ENCODE measurements at places on chromosomes 3 and 15.

DNA sequence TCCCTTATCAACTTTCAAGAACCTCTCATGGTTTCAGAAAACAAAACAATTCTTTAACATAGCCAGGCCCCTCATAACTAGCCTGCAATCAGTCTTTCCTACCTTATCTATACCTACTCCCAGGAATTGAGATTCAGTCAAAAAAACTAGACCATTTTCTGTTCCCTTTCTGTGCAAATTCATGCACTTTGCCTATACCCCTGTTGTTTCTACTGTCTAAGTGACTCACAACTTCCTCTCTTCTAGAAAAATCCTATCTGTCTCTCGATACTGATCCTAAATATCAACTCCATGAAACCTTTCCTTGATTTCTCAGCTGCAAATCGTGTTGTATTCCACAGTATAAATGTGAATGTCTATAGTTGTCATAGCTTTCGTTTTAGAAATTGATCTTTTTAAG is 10.9 kb upstream of the IL1RAP start:
- no peak for DNase-seq

DNA sequence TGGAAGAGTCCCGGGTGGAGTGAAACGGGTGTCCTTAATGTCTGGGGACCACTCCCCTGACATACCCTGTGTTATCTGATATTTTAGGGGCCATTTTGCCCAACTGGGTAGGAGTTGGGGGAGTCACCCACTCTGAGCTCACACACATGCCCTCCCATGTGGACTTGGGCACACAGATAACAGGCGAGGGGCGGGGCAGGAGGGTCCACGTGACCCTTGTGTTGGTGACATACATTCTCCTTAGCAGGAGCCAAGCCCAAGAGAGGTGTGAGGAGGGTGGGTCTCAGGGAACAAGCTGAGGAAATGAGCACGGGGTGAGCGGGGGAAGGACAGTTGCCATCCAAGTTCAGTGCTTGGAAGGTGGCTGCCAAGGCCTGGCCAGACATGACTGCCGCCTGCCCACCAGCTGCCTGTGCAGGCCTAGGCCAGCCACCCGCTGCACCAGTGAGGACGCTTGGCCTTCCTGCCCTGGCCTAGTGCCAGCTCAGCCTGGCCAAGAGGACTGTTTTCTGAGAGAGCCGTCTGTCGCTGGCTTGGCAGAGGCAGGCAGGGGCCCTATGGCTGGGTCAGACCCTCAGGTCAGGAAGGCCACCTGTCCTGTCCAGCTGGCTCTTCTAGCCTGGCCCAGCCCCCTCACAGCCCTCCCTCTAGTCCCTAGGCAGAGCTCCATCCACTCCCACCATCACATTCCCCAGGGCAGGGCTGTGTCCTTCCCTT is 31.3 kb upstream of the TMEM115 start:
- DNase-seq: peak; percentile 17

DNA sequence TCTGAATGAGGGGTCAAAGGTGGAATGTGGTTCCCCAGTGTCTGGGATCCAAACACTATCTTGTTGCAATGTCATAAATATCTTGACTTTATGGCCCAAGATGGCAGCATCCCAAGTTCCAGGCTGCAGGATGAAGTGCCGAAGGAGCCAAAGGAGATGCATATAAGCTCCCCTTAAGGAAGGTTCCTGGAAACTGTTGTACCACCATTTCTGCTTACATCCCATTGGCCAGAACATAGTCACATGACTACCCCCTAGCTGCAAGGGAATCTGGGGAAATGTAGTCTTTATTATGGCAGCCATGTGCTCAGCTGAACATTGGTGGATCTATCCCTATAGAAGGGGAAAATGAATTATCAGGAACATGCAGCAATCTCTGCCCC is 54.3 kb downstream of the BDH1 start:
- DNase-seq: no peak

GRCh38 chr3:194468086-194468485 is 18.7 kb downstream of the ATP13A3 start:
- no peak for DNase-seq

DNA sequence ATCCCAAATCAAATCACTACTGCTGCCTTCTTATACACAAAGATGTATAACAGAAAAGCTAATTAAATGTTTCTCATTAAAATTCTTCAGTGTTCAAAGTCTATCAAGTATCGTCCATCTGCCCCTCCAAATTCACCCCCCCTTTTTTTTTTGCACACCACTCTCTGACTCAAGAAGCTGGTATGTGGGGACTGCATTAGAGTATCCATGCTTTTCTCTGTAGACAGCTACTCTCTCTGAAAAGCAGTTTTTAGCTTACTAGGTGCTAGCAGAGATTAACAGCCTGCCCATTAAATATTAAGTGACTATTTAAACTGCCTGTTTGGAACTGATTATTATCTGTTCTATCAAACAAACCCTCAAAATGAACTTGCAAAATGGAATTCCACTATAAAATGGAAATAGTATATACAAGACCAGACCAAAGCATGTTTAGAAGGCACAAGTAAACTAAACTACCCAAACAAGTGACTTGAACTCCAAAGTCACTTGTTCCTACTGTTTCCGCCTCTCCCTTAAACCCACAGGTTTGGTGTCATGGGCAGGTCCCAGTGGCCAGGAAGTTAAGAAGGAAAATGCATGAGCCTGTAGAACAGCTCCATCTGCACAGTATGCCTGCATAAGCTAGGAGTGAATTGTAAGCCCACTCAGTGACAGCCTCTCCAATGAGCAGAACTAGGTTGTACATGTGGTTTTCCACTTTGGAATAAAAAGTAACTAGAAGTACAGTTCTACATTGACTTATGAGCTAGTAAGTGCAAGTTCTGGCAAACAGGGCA is 32.5 kb downstream of the GBE1 start:
- no peak for DNase-seq
